Stimulated activated CD8-positive, alpha-beta memory T cell treated with anti-CD3 and anti-CD28 coated beads, Interleukin-7, amount 100 ng/mL, for 24 hours (primary cell): ENCODE measurements at places on chromosomes 16 and 17.

DNA sequence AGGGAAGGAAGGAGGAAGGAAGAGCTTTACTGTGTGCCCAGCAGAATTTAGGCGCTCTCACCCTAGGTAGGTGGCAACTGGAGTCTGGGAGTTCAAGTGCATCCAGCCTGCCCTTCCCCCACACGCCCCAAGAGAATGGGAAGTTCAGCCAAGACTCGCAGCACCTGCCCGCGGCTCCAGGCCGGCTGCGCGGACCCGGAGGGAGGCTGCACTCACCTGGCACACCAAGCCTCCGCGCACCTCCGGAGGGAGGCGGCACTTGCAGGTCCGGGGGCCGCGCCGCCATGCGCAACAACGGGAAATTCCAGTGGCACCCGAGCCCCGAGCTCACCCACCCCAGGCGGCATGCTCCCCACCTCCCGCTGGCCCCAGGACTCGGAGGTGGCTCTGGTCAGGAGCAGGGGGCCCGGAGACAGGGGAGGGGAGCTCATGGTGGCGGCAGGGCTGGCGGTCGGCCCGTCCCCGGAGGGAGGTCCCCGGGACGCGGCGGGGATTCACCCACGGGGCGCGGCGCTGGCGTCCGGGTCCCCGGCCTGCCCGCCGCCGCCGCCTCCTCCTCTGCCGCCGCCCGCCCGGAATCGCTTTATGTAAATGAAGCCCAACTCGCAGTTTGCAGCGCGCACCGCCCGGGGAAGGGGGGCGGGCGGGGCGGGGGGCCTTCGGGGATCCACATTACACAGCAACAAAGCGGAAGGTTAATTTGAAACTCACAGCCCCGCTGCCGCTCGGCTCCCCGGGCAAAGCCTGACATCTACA lies at the start of gene ZFHX3:
Gene ZFHX3 (minus strand): TSS at position 593 of the 756 bp plus-strand sequence. CDS start 87,983 bp downstream, outside the sequence.
- DNase-seq, result no peak

GRCh38 chr16:24624102-24624501 lies 84.7 kb downstream of the RBBP6 start:
- no peak for DNase-seq

DNA sequence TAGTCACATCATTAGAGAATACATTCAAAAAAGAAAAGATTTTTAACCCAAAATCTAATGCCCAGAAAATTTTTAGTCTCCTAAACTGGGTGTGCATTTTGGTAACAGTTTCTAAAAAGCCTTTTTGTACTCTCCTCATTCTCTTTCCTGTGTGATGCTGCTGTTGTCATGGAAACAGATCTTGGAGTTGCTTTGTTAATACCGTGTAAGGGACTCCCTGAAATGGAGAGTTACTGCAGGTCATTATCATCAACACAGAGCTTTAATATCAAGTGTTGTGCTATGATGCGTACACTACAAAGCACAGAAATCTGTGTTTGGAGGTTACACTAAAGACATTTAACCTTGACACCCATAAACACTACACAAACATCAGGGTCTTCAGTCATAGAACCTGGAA lies 216.3 kb downstream of the PRKCA start:
- DNase-seq, result no peak

DNA sequence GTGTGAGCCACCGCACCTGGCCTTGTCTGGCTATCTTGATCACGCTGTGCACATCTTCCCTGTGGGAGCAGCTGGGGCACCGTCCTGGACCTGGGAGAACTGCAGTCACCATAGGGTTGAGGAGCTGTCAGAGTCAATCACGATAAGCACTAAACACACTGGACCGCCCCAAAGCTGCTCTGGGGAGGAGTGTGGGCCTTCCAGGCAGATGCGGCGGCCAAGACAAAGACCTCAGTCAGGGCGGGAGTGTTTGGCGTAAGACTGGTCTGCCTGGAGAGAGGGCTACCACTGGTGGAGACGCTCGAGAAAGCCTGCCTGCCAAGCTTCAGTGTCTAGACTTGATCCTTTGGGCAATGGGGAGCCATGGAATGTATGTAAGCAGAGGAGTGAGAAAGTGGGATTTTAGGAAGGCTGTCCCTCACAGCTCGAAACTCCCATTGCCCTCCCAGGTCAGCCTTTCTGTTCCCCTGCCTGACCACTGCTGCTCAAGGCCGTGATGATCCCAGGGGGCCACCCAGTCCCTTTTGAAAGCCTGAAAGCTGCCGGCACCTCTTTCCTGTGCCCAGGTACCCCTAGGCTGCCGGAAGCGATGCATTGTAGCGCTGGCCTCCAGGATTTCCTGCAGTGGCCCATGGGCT lies 29.3 kb upstream of the CIBAR2 start:
- DNase-seq, result no peak

- no peak for DNase-seq
Observed at GRCh38 chr17:50064253-50065001, 8.5 kb downstream of the ITGA3 start.

GRCh38 chr17:27481327-27481726 lies 25.1 kb downstream of the KSR1 start:
- no peak for DNase-seq

GRCh38 chr17:2151358-2152033 lies 96.6 kb downstream of the HIC1 start:
- no peak for DNase-seq

DNA sequence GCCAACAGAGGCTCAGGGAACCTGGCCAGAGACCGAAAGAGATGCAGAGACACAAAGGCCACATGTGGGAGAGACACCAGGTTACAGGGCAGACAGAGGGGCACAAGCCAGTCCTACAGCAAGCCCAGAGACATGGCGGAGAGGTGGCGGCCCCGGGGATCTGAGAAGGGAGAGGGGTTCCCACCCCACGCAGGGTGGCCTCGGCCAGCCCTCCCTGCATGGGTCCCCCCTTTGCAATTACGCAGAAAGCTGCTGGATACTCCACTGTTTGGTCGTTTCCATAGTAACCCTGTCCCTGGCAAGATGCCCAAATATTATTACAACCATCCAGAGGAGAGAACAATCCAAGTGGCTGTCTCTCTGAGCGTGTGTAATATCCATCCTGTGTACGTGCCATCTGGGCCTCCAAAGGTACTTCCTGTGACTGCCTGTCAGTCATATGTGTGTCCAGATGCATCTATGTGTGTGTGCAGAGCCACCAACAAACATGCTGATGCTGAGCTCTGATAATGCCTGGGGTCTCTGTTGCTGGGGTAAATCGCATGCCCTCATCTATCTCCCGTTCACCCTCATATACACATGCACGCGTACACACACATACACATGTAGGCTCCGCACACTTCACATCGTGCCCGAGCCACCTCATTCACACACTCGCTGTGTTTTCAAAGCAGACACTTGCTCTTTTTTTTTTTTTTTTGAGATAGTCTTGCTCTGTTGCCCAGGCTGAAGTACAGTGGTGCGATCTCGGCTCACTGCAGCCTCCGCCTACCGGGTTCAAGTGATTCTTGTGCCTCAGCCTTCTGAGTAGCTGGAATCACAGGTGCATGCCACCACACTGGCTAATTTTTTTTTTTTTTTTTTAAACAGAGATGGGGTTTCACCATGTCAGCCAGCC lies 5.5 kb downstream of the PCGF2 start:
- DNase-seq, result no peak

GRCh38 chr16:59886021-59886420 lies 1151.9 kb upstream of the GOT2 start:
- DNase-seq, result no peak

DNA sequence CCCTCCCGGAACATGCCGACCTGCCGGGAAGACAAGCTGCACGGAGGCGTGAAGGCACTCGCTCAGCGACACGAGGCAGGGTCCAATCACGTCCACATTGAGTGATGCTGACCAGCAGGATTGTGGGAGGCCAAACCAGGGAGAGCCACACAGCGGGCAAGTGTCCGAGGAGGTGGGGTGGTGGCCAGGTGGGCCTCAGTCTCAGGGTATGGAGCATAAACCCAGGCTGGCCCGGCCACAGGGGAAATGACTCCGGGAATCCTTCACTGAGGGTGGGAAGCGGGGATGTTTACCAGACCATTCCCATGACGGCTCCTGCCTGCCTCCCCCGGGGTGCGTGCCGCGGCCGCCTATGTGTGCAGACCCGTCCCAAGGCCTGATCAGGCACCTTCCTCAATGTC lies 62.5 kb downstream of the RPH3AL start:
- no peak for DNase-seq

- DNase-seq, result no peak
Observed at GRCh38 chr16:78034530-78034929, 12.2 kb downstream of the CLEC3A start.

GRCh38 chr17:79737046-79737921 lies 6.5 kb downstream of the ENPP7 start:
- no peak for DNase-seq

- DNase-seq, result no peak
Observed at GRCh38 chr16:14251419-14251818, 180.3 kb downstream of the MRTFB start.

- no peak for DNase-seq
Observed at GRCh38 chr17:69405096-69405495, 9.4 kb upstream of the MAP2K6 start.

DNA sequence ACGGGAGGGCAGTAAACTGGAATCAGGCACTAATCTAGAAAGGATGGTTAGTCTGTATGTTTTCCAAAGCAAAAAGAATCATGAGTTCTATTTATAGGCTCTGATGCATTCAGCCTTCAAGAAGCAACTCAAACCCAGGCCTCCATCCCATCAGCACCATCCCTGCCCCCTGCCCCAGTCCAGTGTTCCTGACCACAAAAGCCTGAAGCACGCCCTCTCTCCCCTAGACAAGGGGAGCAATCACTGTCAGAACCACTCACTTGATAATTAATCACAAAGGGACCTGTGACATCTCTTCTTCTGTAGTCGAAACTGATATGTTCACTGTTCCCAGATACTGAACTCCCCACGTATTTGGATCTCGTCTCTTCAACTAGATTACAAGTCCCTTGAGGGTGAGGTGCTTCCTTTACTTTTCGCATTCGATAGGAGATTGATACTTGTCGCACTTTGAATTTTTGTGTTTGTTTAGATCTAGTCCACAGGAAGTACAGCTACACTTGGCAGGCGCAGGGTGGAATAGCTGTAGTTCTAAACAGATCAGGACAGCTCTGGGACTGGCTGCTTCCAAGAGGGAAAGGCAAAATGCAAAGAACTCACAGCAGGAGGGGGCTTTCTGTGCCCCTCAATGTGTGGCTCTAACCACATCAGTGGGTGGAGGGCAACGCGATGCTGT lies 36.4 kb upstream of the CCDC182 start:
- no peak for DNase-seq

DNA sequence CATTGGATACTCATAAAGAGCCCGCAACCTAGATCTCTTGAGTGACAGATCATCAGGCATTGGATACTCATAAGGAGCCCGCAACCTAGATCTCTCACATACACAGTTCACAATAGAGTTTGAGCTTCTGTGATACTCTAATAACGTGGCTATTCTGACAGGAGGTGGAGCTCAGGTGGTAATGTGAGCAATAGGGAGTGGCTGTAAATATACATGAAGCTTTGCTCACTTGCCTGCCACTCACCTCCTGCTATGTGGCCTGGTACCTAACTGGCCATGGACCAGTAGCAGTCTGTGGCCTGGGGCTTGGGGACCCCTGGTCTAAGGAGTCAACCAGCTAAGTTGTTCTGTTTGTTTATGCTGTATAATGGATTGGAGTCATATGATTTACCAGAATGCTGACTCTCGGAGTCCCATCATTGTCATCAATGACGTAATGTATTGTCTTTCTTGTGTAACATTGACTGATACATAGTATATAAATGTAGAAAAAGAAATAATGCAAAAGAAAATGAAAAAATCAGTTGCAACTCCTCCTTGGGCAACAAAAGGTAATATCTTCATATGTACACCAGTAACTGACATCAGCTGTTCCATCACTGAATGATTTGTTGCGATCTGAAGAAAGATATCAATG lies 17.5 kb downstream of the ABCA9 start:
- DNase-seq, result no peak

GRCh38 chr17:43757171-43757660 lies 1.4 kb downstream of the SOST start:
- DNase-seq, result no peak

DNA sequence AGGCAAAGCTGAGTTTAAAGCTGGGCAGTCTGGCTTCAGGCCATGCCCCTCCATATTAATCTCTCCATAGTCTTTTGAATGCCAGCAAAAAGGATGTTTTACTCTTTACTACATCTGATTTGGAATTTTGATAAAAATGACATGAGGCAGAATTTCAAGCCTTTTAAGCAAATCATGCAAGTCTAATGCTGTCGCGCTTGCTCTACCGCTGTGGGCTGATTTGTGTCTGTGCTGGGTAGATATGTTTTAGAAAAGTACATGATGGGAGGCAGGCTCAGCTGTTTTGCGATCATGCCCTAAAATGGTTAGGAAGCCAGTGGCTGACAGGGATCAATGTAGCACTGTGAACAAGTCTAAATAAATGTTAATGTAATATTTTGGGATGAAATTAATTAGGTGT lies 311.9 kb downstream of the CA10 start:
- no peak for DNase-seq

GRCh38 chr17:66904760-66905624 lies 59.5 kb upstream of the CACNG4 start:
- DNase-seq, result no peak

DNA sequence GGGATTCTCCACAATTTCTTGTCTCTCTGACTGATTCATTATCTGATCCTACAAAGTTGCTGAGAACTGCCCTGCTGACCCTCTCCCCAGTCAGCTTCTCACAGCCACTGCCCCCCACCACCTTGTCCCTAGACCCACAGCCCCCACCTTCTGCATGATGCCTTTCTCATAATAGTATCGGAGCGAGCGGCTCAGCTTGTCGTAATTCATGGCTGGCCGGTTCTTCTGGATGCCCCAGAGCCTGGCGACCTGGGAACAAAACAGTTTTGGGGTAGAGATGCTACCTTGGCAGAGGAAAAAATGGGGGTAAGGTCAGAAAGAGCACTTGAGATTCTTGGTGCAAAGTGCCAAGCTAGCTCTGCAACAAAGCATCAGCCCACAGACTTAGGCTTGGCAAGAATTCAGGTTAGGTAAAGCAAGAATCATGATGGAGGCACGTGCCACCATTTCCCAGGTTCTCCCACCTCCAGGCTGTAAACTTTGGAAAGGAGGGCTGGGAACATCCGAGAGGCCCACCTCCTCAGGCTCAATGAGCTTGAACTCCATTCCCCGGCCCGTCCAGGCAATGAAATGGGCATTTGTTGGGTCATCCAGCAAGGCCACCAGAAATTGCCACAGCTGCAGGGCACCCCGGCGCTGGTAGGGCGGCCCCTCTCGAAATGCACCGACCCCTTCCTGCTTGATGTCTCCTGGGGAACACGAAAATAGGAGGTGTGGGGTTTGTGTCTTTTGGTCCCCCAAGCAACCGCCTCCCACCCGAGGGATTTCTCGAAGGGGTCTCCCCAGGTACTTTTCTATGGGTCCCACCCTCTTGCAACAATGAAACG lies 16.9 kb downstream of the ETV4 start:
- DNase-seq, result no peak

GRCh38 chr17:21288571-21289017 lies 4.1 kb downstream of the MAP2K3 start:
- no peak for DNase-seq

- no peak for DNase-seq
Observed at GRCh38 chr17:58373923-58374322, 21.9 kb upstream of the SUPT4H1 start.

- no peak for DNase-seq
Observed at GRCh38 chr16:70665806-70666735, 19.7 kb downstream of the IL34 start.
